KBM-7 (cell line): ENCODE measurements at places on chromosomes 12 and 14.

DNA sequence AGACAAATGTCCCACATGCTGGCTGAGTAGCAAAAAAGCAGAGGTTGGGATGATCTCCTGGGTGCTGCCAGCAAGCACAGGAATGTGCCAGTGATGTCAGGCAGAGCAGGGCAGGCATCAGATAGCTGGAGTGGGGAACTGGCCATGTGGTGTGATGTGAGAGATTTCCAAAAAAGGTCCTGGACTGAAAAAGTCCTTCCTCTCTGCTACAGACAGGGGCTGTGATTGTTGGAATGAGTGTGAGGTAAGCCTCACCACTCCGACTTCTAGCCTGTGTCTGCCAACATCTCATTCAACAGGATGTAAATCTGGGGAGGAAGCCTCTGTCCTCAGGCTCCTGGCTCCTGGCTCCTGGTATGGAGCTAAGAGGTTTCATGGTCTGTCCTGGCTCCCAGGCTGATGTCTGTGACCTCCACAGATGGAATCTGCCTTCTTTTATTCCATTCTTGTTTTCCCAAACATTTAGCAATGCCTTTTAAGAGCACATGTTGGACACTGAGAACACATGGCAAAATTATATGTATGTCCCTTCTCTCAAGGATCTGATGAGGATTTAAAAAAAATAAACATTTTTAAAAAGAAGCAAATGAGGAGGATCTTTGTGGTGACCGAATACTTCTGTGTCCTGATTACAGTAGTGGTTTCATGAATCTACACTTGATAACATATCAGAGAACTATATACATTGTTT is 50.1 kb upstream of the STK38L start:
- no peak for DNase-seq

GRCh38 chr14:68686724-68687123 is 106.1 kb downstream of the ZFP36L1 start:
- DNase-seq = no peak

DNA sequence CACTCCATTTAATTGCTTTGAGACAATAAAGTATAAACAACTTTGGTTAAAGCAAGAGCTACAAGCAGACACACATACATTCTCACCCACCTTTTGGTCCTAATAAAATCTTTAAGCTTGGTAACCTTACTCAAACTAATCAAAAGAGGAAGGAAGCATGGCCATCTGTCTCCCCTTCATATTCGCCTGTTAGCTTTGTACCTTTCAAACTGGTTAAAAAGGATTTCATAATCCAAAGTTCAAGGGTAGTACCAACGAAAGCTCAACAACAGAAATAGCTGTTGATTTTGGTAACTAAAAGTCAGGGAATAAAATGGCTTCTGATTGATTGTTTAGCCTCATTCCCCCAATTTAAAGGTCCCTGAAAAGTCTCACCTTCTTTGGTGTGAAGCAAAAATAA is 456.9 kb downstream of the BCAT1 start:
- DNase-seq = peak; percentile 8

GRCh38 chr14:81819344-81819743 is 285.7 kb upstream of the SEL1L start:
- DNase-seq = no peak

DNA sequence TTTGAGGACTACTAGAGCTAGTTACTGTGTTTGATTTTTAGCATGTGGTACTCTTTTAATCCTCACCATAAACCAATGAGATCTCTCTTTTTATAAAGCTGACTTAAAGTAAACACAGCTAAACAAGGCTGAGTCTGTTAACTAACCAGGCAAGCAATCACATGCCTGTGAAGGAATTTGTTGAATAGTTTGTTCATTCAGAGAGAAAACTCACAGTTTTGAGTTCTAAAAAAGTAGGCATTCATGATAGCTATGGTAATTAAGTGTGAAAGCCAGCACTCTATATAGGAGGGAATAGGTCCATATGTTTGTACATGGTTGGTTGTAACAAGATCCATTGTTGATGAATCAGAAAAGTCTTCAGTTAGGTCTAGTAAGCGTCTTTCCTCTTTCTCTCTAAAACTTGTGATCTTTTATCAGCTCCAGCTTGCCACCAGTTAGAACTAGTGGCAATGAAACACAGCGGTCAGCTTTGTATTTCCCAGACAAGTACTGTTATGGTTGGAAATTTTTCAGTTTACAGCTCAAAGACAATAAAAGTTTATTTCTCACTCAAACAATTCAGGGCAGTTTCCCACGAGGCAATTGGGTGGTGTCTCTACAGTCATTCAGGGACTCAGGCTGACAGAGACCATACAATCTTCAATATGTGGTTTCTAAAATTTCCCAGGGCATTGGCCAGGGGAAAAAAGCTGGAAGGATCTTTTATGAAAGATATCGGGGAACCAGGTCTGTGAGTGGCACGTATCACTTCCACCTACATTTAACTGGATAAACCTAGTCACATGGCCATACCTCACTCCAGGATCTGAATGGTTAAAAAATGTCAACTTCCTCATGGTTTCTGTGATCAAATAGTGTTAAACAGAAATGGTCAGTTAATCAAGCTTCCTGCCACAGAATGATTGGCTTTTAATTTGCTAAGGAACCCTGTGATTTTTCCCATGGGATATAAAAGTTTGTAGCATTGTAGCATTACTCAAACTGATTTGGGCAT is 203.1 kb downstream of the KIF21A start:
- DNase-seq = no peak

- DNase-seq = no peak
Observed at GRCh38 chr14:95071649-95072280, 85.6 kb downstream of the DICER1 start.

DNA sequence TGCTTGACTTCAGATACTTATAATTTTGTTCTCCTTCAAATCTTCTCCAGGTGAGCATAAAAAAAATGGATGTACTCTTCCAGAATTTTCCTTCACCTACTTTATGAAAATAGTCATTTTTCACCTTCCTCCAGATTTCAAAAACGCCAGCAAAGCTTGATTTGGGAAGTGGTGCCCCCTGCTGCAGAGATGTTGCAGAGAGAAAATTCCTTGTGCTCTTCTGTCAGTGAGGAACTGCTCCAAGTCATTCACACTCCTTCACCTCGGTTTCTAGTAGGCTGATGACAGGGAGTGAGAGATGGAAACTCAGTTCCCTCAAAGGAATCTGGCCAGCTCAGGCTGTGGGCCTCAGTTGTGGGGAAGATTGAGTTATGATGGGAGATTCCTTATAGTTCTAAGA is 24.2 kb upstream of the RNASE3 start:
- DNase-seq = peak; percentile 39

DNA sequence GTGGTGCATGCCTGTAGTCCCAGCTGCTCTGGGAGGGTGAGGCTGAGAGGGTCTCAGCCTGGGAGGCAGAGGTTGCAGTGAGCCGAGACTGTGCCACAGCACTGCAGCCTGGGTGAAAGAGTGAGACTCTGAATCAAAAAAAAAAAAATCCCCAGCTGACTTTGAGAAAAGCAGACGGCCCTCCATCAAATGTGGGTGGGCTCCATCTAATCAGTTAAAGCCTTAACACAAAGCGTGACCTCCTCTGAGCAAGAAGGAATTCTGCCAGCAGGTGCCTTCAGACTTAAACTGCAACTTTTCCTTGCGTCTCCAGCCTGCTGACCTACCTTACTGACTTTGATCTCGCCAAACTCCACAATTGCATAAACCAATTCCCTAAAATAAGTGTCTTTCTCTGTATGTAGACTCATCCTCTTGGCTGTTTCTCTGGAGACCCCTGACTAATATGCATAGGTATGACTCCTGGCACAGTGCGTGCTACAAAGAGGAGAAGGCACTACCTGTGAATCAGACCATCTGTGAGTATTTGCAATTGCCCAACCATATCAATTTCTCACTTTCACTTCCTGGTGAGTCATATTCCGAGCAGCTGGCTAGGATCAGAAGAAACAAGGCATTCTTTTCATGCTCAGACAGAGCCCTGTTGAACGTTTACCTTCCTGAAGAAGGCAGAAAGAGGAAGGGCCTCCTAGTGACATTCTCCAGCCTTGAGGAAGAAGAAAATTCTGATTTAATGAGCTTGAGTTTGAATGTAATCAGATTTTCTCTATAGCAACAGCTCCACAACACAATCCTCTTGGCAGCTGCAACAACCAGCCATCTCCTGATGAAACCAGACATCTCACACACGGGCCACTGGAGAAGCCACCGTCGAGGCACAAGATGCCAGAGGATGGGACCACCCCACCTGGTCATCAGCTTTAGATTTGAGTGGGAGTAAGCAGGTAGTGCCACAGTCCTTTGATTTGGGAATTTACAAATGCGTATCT is 54.3 kb downstream of the CLMN start:
- DNase-seq = peak; percentile 64
